ENCODE measurements at places on chromosomes 4 and X. TPM values are rescaled to one million over a fixed set of nuclear protein-coding genes. Genes with fewer than 3 reads are reported as not detected.
A peak's percentile ranks its signal among the peaks of the same experiment; 100 is the strongest.

GRCh38 chr4:1465173-1466033 lies 59.2 kb upstream of the NKX1-1 start:
- DNase-seq, result no peak

- no peak for DNase-seq
These were observed 25.2 kb downstream of the ARX start for GRCh38 chrX:24990535-24990934.

GRCh38 chrX:20374450-20374849 lies 107.7 kb upstream of the RPS6KA3 start:
- no peak for DNase-seq

DNA sequence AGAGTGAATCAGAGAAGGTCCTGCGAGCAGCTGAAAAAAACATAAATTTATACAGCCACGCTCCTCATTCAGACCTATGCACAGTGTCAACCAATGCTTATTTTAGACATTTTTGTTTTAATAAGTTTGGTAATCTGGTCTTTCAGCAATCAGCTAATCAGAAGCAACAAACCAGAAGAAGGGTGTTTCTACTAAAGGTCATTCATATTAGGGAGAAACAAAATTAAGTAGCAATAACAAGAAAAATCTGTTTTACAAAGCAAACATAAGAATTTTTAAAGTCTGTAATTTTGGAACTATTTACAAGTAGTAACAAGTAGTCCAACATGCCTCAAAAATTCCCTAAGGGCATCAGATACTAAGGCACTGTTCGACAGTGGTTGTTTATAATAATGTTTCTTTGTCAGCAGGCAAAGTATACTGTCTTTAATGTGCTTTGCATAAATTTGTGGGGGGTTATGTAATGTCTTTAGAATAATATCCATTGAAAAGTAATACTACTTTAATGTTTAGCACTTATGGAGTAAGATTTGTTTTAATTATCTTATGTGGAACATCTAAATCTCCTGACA lies 82.8 kb downstream of the PHOX2B start:
- no peak for DNase-seq

DNA sequence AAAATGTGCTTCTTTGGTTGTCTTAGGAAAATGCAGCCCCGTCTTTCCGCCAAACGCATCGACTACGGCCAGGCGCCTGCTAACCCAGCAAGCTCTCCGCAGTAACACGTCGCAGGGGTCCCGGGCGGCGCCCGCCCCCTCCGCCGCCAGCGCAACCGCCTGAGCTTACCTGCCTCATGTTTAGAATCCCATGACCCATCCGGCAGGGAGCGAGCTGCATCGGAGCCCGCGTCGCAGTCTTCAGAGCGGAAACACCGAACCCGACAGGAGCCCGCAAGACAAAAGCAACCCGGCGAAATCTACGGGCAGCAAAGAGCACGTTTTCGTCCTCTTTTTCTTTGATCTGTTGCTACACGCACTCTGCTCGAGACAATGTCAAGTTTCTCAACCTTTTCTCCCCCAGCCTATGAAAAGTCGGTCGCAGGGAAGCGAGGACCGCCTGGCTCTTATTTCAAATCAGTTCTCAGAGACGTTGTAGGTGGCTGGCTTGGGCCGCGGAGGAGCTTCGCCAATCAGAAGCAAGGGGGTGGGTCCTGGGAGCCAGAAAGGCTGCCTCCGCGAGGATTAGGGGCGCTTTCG lies at the start of gene MID1:
TSS of gene MID1 (minus strand) at position 465 of the 579 bp plus-strand sequence. CDS start 53,038 bp downstream, outside the sequence.
- no peak for DNase-seq

DNA sequence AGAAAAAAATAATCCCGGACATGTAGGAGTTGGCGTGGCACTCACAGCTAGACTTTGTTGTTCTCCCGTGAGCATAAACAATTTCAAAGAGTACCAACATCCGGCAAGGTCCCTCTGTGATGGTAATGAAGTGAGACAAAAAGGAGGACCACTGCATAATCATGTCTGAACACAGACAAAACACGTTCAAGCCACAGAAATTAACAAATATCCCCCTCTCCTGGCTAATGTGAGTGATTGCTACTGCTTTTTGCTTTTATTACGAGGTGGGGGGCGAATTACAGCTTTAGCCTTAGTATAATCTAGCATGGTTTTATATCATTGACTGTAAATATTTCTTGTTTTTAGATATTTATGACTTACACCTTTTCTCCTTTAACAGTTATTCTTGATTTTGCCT lies 118.5 kb downstream of the PLS3 start:
- DNase-seq, result no peak

DNA sequence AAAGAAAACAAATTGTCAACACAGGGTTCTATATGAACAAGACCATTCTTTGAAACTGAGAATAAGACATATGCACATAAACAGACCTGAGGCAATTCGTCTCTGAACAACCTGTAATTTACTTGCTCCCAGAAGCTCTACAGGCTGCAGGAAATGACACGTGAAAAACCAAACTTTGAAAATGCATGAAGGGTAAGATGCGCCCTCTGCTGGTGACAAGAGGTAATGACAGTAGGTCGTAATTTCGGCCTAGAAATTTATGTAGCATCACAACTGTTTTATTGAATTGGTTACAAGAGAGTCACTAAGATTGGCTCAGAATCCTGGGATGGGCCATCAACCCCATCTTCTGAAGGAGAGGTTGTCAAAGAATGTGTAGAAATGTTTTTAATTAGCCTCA lies 276.5 kb downstream of the PPP4R3C start:
- DNase-seq, result peak; percentile 20

DNA sequence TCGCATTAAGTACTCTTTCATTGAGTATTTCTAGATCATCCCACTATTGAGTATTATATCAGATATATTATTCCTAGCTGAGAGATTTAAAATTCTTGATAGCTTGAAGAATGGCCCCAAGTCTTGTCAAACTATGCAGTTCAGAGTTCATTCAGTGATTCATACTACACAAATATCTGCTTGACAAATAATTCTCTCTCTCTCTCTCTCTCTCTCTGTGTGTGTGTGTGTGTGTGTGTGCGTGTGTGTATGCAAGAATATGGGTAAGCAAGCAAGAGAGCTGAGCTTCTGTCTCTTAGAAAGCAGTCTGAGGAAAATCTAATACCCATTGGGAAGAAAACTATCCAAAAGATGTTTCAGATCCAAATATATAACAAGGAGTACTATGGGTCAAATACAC lies 142.0 kb downstream of the SLC10A7 start:
- no peak for DNase-seq

DNA sequence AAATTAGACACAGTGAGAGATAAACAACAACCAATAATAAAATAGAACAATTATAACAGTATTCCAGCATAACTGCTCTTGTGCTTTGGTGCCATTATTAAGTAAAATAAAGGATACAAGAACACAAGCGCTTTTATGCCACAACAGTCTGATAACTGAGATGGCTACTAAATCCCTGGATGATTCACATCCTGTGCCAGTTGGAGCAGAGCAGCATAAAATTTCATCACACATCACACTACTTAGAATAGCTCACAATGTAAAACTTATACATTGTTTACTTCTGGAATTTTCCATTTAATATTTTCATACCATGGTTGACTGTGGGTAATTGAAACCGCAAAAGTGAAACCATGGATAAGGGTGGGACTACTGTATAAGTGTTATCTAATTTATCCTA lies 399.9 kb upstream of the CNKSR2 start:
- DNase-seq, result no peak

- no peak for DNase-seq
These were observed 39.5 kb upstream of the SMIM10L2A start for GRCh38 chrX:135382260-135382659.

GRCh38 chrX:9464435-9465371 lies at the start of gene TBL1X:
Gene TBL1X (plus strand): TSS chrX:9465058. CDS start chrX:9653587, 188,529 bp downstream.
- DNase-seq, result peak; percentile 64

GRCh38 chr4:140003876-140004548 lies 150.0 kb downstream of the MAML3 start:
- no peak for DNase-seq

- DNase-seq, result no peak
These were observed 151.7 kb upstream of the HHIP start for GRCh38 chr4:144494280-144494679.

GRCh38 chr4:154577324-154577723 lies 13.2 kb downstream of the FGA start:
- DNase-seq, result no peak

DNA sequence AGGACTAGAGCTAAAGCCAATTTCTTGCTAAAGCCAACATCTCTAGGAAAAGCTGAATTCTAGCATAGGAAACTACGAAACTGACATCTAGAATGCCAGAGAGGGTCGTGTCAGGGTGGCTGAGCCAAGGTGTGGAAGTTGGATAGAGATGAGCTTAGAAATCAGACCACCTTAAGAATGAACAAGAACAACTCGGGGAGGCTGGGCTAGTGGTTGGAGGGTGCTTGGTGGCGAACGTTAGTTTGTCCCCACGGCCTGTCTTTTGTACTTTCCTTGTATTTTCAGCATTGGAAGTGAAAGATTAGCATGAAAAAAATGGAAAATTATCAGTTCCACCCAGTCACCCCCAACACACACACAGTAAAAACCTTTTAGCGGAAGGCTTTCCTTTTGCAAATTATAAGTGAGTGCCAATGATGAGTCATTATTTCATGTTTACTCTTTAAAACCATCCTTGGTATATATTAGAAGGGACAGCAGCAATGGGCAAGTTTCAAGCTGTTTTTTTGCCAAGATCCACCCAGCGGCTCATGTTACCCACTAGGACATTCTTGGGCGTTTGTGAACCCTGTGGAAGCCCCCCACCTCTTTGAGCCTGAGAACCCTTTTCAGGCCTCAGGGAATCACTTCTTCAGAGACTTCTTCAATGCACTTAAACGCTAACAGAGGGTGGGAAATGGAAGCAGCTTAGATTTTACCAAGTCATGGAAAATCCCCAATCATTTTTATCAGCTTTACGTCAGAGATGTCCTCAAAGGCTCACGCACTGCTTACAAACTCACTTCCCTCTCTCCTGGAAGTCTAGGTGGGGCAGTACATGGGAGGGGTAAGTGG lies 4.9 kb upstream of the PPEF1 start:
- DNase-seq, result no peak

DNA sequence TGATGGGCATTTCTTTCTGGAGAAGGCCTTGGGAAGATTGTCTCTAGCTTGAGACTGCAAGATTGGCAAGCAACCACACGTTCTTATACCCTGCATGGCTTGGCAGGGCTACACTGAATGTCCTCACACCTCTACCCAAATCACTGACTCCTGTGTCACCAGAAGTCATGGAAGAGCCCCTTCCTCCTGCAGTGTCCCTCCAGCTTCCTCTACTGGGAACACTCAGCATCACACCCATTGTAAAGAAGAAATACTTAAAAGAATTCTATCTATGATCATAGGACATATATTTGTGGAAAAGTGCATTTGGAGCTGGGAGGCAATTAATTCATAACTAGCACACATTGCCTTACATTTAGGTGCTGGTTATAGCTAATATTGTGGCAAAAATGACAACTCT lies 113.1 kb downstream of the CCSER1 start:
- DNase-seq, result no peak

DNA sequence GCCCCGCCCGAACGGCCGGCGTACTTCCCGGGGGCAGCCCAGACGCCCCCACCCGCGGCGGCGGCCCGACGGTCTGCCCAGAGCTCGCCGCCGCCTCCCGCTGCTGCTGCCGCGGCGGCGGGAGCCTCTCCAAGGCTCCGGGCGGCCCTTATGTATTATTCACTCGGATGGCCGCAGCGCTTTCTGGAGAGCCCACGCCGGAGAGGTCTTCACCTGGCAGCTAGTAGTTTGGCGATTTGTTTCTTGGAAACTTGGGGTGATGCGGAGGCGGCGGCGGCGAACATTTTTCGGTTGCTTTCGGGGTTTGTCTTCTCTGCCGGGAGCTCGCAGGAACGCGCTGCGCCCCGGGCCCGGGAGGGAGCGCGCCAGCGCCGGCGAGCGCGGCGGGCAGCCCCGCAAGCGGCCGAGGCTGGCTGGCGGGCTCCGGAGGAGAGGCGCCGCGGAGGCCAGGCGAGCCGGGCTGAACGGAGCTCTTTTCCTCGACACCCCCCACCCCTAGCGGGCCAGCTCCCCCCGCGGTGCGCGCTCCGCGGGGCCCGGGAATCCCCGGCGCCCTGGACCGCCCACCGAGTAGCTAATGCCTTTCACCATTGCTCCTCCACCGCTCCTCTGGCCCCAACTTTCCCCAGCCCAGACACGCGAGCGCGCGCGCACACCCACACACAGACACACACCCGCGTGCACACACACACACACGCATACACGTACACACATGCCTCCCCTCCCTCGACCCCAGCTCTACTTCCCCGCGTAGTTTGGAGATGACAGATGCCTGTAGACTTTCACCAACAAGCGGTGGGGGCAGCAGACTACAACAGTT lies 113.5 kb downstream of the DHX15 start:
- no peak for DNase-seq

DNA sequence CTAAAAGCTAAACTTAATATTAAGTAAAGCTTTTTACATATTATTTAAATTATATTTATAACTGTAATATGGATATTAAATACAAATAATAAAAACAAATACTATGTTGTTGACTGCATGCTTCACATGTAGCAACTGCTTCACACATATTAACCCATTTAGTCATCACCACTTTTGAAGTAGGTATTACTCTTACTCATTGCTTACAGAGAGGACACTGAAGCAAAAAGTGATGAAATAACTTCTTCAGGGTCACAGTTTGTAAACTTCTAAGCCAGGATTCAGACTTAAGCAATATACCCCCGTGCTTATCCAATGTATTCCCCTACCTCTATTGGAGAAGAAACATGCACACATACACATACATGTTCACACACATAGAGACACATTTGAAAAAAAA lies 166.6 kb downstream of the DKK2 start:
- no peak for DNase-seq

DNA sequence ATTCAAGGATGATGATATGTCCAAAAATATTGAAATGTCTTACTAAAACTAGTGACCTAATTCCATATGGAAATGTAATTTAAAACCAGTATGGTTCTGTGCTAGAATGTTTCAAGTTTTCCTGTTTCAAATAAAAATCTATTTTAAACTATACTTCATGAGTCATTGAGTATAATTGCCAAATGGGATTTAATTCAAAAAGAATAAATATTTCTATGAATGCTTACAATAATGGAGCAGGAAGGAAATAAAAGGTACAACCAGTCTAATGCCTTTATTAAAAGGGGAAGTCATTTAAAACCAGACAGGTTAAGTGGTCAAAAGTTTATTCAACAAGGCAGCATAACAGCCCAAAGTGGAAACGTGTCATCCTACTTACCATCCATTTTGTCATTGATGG lies 2347.1 kb downstream of the PCDH7 start:
- DNase-seq, result no peak

DNA sequence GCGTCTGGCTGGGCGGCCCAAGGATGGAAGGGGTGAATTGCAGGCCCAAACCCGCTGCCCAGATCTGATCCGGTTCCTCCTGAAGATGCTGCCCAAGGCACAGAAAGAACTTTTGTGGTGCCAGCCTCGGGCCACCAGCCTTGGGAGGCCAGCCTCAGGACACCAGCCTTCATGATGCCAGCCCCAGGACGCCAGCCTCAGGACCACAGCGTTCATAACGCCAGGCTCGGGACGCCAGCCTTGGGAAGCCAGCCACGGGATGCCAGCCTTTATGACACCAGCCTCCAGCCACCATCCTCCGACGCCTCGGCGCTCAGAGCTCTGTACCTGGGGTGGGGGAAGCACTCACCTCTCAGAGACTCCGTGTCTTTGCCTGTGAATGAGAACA lies 107.8 kb downstream of the ADRA2C start:
- DNase-seq, result no peak

Gene S100G
- not detected for total RNA-seq

Gene MGARP
- not detected for total RNA-seq

Gene SUPT20HL1
- not detected for total RNA-seq

Gene MAGEA2B
- total RNA-seq, result not detected

Gene GLRA3
- not detected for total RNA-seq

Gene ELOVL6
- total RNA-seq, result 26.8 TPM

Data from activated CD4-positive, alpha-beta memory T cell treated with anti-CD3 and anti-CD28 coated beads, Interleukin-2, amount 10 ng/mL, durations not matched to agents 7 days and 5 days (primary cell).